ENCODE measurements at places on chromosomes 12 and 14.

- no peaks in the 10 kb centered on the region for H3K4me1 ChIP-seq
- no peak for DNase-seq
- H3K4me3 ChIP-seq, result no peak overlapping the region
- no peaks in the 10 kb centered on the region for H3K27me3 ChIP-seq
- no peak overlapping the region for H3K27ac ChIP-seq
These were observed 155.6 kb upstream of the DAAM1 start for GRCh38 chr14:59032826-59033225.

- H3K27me3 ChIP-seq, result no peaks in the 10 kb centered on the region
- no peaks in the 10 kb centered on the region for H3K4me1 ChIP-seq
- no peak for DNase-seq
- H3K36me3 ChIP-seq, result no peaks in the 10 kb centered on the region
- no peak overlapping the region for H3K4me3 ChIP-seq
These were observed 168.5 kb downstream of the PPM1H start for GRCh38 chr12:62766496-62766895.

DNA sequence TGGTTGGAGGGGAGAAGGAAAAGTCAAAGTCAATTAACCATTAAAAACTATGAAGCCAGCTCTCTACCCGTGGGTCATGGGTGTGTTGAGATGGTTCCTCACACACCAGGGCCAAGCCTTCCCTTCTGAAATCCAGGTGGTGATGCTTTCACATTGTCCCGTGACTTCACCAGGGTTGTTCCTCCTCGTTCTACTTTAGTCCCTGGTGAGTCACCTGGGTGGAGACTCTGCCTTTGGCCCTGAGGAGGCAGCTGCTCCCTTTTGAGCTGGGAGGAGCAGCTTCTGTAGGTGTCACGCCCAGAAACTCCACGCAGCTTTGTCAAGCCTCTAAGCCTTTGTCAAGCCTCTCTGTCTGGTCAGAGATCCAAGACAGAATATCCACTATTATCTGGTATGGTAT, 348.3 kb downstream of the BMP4 start:
- H3K36me3 ChIP-seq, result no peaks in the 10 kb centered on the region
- no peak for DNase-seq
- H3K4me3 ChIP-seq, result no peak overlapping the region
- no peaks in the 10 kb centered on the region for H3K27me3 ChIP-seq
- no peak overlapping the region for H3K27ac ChIP-seq
- peaks cover 9% of the 10 kb centered on the region for H3K4me1 ChIP-seq

GRCh38 chr12:101928556-101928955, 51.2 kb downstream of the DRAM1 start:
- H3K27me3 ChIP-seq, result no peaks in the 10 kb centered on the region
- no peak overlapping the region for H3K4me3 ChIP-seq
- peaks cover 45% of the 10 kb centered on the region for H3K4me1 ChIP-seq
- no peaks in the 10 kb centered on the region for H3K36me3 ChIP-seq
- DNase-seq, result no peak

GRCh38 chr14:47539031-47539461, 136.4 kb downstream of the MDGA2 start:
- H3K27me3 ChIP-seq, result no peaks in the 10 kb centered on the region
- H3K4me1 ChIP-seq, result no peaks in the 10 kb centered on the region
- no peak overlapping the region for H3K27ac ChIP-seq
- H3K4me3 ChIP-seq, result no peak overlapping the region
- DNase-seq, result no peak

DNA sequence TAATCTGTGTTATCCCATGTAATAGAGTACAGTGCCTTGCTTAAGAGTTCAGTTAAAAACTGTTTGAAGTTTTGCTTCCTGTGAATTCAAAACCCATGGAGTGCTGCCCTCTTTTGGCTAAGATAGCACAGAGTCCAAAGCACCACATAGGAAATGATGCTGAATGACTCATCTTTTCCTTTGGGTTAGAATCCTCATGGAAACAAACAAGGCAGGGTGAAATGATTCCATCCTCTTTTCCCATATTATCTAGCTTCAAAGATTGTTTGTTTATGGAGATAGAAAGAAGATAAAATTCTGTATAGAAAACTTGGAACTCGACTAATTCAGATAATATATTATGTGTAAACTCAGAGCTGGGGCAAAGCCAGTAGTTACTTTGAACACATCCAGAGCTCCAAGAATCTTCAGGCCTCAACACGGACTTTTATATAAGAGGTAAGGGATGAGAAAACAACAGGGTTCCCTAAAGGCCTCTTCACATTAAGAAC, 87.4 kb downstream of the OTOGL start:
- no peak overlapping the region for H3K27ac ChIP-seq
- no peaks in the 10 kb centered on the region for H3K36me3 ChIP-seq
- H3K4me1 ChIP-seq, result no peaks in the 10 kb centered on the region

GRCh38 chr12:79407671-79408622, 282.8 kb downstream of the PAWR start:
- H3K4me1 ChIP-seq, result no peaks in the 10 kb centered on the region
- H3K27me3 ChIP-seq, result no peaks in the 10 kb centered on the region
- no peaks in the 10 kb centered on the region for H3K36me3 ChIP-seq
- H3K4me3 ChIP-seq, result no peak overlapping the region
- DNase-seq, result peak; percentile 46

GRCh38 chr12:20629414-20630156, 65.5 kb upstream of the SLCO1C1 start:
- no peak overlapping the region for H3K4me3 ChIP-seq
- H3K36me3 ChIP-seq, result no peaks in the 10 kb centered on the region
- DNase-seq, result no peak
- H3K27me3 ChIP-seq, result no peaks in the 10 kb centered on the region
- H3K27ac ChIP-seq, result no peak overlapping the region
- no peaks in the 10 kb centered on the region for H3K4me1 ChIP-seq

DNA sequence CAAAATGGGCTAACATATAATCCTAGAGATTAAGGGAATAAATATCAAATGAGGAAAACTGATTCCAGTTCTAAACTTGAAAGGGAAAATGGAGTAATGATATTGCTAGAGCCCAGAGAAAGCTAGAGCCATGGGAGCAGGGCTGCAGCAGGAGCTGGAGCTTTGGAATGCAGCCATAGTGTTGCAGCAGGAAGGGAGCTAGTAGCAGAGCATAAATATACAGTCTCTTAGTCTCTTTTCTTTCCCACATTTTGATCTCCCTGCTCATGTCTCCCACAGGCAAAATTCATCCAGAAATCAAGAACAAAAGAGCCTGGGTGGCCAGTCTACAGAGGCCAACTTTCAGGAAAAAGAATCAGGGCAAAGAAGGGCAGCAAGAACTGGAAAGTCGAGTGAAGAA, 253.7 kb downstream of the ATXN7L3B start:
- no peaks in the 10 kb centered on the region for H3K4me1 ChIP-seq
- H3K36me3 ChIP-seq, result no peaks in the 10 kb centered on the region
- H3K27ac ChIP-seq, result no peak overlapping the region
- no peak overlapping the region for H3K4me3 ChIP-seq
- no peaks in the 10 kb centered on the region for H3K27me3 ChIP-seq
- DNase-seq, result no peak

DNA sequence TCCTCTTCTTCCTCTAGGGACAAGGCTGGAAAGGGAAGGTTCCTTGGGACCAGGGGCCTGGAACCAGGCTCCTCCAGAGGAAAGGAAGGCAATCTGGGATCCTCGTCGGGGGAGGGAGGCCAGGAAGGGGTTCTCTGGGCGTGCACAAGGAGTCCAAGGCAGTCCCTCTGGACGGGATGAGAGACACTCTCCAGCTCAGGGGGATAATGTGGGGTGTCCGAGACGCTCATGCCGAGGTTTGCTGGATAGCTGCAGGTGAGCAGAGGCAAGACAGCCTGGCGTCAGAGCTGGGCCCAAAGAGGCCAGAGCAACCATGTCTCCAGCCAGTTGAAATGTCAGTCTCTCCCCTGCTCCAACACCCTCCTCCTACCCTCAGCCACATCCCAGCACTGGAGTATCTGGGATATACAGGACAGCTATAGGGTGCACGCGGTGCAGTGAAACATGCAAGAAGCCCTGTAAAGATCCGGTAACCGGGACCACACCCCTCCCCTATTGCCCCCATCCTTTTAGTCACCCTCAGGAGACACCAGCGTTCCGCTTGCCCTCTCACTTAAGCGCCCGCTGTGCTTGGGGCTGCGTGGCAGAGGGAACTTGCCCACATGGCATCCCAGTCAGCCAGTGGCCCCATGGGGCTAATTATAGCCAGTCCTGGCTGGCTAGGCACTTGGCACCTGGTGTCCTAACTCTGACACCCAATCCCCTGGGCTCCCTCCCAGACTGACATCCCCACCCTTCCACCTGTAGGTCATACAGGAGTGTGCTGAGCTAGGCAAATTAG, at the start of gene KLHL33:
KLHL33 (minus strand) TSS at position 585 of the 781 bp plus-strand sequence; CDS start at position 230, 355 bp downstream.
- no peak for DNase-seq
- H3K27me3 ChIP-seq, result no peaks in the 10 kb centered on the region
- H3K4me1 ChIP-seq, result peaks cover 34% of the 10 kb centered on the region

DNA sequence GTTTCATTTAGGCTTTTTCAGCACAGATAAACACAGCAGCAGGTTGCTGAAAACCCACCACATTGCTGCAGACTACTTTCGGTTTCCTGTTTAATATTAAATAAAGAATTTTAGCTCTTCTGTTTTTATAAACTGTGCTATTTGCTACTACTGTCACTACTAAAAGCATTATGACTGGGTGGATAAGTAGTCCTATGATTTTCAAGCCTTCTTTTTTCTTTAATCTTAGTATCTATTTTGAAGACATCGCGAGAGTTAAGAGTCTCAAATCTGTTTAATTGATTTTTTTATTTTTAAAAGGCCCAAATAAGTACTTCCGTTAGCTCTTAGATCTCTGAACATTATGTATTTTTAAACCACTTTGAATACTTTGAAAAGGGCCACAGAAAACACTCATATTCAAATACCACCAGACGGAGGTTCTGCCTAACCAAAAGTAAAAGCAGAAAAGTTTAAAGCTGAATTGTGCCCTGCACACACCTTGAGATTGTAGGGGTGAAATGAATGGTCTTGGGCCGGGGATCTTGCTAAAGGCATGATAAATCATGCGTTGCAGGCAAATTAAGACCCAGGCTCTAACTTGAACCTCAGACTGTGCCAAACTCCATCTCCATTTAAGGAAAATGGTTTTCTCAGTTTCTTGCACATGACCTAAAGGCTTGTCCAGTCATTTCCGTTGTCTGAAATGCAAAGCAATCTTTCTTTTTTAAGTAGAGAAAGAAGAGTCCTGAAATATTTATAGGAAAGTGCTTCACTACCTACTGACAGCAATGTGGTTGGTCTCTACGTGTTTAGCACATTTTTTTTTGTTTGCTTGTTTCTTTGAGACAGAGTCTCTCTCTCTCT, 13.6 kb upstream of the FOXN3 start:
- H3K36me3 ChIP-seq, result no peaks in the 10 kb centered on the region
- no peaks in the 10 kb centered on the region for H3K27me3 ChIP-seq
- H3K27ac ChIP-seq, result peak overlapping the region; percentile 82

DNA sequence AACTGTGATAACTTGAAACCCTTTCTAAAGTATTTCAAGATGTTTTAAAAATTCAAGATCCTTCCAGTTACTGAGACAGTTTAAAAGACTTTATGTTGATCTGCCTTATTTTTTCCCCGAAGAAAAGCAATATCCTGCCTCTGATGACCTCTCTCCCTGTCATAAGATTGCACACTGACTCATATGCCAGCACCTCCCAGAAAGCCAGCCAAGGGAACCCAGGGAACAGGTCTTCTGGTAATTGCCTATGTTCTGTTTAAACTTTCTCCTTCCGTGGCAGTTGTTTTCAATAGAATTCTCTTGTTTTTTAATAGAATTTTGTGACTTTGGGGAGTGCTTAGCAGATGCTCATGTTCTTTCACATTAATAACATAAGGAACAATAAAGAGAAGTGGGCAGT, 300.2 kb upstream of the PRKD1 start:
- H3K27me3 ChIP-seq, result no peaks in the 10 kb centered on the region
- H3K27ac ChIP-seq, result no peak overlapping the region
- no peaks in the 10 kb centered on the region for H3K36me3 ChIP-seq
- DNase-seq, result no peak

DNA sequence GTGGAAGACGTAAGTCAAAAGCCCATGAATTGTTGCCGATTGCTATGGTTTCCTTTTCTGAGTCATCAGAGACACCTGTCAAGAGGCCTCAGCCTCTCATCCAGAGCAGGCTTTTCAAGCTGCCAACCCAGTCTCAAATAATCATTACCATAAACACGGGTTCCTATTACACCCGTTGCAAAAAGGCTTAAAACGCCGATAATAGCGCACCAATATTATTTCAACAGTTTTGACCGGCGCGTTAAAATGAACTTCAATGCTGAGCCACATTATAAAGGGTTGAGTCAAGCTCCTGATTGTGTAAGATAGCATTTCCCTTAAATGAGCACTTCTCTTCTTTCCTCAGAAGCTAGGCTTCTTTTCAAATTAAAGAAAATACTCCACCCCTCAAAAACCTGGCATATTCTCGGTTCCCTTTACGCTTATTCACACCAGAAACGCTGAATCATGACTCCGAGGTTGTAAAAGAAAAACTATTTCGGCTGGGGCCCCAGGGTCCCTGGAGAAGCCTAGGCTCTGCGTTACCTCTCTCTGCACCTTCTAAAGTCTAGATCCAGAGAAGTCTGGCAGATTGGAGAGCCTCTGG, 1.4 kb downstream of the TMTC1 start:
- H3K27ac ChIP-seq, result no peak overlapping the region
- H3K27me3 ChIP-seq, result no peaks in the 10 kb centered on the region
- no peaks in the 10 kb centered on the region for H3K4me1 ChIP-seq

DNA sequence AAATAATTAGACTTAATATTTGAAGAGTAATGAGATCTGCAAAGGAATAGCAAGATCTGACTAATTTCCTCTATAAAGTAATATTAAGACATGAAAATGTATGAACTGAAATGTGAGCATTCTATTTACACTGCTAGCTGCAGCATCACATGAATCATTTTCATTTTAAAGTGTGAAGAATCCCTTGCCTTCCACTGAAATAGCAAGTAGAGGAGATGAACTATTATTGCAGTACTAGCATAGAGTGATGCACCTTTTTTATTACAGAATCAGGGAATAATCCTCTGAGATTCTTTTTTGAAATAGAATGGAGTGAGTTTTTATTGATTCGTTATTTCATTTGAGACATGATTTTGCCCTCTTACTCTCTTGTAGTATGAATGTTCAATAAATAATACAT, 281.9 kb upstream of the NAV3 start:
- no peak for DNase-seq
- no peaks in the 10 kb centered on the region for H3K4me1 ChIP-seq
- H3K27me3 ChIP-seq, result no peaks in the 10 kb centered on the region
- H3K27ac ChIP-seq, result no peak overlapping the region

- no peak overlapping the region for H3K4me3 ChIP-seq
- no peak overlapping the region for H3K27ac ChIP-seq
- no peaks in the 10 kb centered on the region for H3K36me3 ChIP-seq
- no peaks in the 10 kb centered on the region for H3K4me1 ChIP-seq
These were observed 44.7 kb downstream of the ANKRD9 start for GRCh38 chr14:102464846-102465341.

All from B cell (primary cell).